Thoracic aorta (tissue), 2 donors: ENCODE measurements at places on chromosomes 6 and 20.

GRCh38 chr20:8454137-8454712, 322.2 kb downstream of the PLCB1 start:
- no peak for DNase-seq

DNA sequence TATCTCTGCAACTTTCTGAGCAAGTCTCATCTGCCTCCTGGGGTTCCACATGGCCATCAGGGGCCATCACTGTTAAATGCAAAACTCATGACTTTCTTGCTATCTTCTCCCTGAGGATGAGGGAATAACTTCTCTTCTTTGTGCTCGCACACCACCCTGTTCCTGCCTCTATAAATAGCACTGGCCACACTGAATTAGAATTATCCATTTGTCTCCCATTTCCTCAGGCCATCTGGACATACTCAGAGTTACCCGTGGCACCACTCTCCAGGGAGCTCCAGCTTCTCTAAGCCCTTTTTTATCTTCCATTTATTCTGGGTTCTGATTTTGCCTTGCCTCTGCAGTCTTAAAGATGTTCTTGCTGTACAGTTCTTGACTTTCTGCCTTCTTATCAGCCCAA, 72.8 kb upstream of the ECI2 start:
- DNase-seq = no peak

GRCh38 chr6:14276667-14277404, 159.3 kb downstream of the CD83 start:
- DNase-seq = no peak

DNA sequence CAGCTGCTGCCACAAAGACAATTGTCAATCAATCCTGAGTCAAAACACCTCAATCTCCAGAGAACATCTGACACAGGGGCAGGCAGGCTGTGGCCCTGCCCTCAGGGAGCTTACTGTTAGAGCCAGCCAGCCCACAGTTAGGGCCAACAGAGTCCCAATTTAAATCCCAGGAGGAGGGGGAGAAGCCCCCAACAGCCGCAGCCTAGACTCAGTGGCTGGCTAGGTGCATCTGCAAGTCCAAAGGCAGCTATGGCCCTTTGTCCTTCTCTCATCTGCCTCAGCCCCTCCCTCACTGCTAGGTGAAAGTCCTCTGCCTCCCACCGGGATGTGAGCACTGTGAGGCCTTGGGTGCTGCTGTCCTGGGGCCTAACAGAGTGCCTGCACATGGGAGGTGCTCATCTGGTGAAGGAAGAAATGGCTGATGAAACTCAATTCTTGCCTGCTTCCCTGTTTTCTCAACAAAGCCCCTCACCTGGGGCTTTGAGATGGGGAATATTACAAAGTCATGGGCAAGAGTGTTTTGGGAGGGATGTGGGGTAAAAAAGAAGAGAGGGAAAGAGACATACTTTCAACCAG, 33.7 kb upstream of the VEGFA start:
- DNase-seq = no peak

DNA sequence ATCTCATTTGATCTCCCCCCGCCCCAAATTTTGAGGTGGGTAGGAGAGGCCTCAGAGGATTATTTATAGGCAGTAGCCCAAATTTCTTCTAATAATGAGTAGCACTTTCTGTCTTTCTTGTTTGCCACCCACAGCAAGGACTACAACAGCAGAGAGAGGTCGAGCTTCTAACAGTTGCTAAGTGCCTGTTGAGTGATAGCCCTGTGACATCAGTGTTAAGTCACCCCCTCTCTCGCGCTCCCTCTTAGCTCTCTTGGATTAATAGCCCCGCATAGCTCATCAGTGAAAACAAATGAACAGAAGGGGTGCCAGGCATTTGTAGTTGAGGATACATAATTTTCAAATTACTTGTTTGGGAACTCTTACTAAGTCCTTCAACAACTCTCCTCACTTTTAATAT, 3.5 kb downstream of the ANKRD60 start:
- no peak for DNase-seq

DNA sequence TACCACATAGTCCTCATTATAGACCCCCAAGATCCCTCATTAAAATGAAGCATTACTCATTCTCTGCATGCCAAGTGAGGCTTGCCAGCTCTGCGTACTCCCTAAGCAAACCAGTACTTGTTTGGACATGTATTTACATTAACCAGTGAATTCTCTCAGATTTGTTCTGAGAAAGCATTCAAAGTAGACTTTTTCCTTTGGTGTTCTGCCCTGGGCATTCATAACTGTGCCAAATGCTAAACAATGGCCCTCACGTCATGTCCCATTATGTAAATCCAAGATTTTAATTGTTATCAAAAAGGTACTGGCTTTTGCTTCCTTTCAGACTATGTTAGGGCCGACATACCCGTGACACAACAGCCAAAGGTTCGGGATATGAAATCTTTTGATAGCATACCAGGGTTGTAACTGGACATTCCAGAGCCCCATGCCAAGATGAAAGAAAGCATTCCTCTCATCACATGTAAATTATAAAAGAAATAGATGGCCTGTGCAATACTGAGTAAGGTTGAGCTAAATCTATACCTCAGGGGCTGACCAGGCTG, 164.2 kb downstream of the ADAT2 start:
- no peak for DNase-seq

GRCh38 chr20:2688041-2688591, 4.5 kb upstream of the EBF4 start:
- no peak for DNase-seq

DNA sequence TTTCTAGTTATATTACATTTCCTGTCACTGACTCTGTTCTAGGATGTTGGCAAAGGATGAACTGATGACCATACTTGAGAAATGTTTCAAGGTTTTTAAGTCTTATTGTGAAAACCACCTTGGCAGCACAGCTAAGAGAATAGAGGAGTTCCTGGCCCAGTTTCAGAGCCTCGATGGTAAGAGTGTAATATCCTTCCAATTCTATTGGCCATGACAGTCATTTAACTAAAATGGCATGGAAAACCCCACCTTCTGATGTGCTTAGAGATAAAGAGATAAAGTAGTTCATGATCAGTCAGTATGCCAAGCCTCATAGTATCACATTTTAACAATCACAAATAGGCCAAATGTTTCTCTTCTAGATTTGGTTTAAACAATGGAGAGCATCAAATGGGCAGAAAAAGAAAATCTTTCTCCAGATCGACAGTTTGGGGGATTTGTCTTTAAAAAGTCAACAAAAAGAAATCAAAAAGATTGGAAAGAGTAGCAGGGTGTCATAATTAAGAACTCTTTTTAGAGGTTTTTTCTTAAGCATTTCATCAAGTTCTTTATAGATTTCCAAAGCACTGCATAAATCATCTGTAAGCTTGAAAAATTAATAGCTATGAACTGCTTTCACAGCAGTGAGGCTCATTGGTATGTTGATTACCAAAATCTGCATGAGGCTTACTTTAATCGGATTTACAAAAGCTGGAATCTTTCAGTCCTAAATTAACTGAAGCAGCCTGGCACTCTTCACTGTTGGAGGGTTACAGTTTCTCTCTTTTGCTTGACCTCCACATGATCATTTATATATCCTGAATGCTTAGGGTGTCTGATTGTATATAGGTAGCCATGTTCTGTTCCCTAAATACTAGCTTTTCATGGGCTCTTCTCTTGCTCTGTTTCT, 48.7 kb downstream of the AKIRIN2 start:
- no peak for DNase-seq

DNA sequence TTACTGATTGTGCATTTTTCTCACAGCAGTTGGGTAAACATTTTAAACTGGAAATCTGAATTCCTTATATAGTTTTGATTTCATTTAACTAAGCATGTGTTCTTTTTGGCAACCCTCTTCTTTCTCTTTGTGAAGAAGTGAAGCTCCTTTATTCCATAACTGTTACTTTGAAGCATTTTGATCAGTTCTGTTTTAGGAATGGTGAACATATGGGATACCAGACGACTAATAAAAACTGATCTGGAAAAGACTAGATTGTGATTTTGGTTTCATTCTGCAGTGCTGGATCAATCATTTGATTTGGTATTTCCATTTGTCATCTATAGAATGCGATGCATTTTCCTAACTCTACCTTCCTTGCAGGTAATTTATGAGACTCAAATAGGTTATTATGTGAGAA, 9.8 kb downstream of the AFG1L start:
- DNase-seq = no peak

GRCh38 chr6:102407886-102408741, 1014.6 kb downstream of the GRIK2 start:
- DNase-seq = no peak

DNA sequence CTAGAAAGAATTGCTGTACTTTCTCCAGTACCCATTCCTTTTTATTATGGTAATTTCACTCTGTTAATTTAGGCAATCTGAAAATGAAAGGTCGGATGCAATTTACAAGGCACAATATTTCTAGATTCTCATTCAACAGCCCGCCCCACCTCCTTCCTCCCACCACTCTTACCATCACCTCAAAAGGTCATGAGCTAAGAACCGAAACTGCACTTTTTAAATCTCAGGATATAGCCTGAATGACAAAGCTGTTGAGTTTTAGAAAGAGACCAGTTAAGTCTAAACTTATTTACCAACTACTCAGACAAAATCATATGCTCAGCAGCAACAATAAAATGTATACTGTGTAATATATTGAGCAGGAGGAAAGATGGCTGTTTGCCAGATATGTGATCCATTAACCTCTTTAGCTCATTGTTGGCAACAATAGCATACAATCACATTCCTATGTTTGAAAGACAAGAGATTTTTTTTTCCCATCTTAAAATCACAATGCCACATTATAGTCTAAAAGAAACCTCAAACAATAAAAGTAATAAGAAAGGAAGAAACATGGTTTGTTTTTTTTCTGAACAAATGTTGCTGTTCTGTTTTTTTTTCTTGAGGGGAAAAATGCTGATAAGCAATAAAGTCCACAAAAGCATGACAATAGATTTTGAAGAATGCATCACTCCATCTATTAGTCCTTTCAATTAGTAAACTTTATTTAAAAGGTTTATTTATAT, 1.6 kb upstream of the HS3ST5 start:
- DNase-seq = no peak
